ENCODE measurements at places on chromosomes 2 and 18.

DNA sequence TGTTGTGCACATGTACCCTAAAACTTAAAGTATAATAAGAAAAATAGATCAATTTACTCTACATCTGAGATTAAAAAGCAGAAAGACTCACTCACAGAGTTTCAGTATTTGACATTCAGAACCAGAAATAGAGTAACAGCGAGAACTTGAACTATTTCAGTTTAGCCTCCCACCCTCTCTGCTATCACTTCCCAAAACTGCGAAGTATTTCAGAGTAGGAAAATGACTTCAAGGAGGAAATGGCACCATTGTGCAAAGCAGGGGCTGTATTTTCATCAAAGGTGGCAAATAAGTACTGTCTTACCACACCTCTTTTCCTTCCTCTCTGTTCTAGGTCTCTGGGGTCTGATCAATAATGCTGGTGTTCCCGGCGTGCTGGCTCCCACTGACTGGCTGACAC is 13.6 kb downstream of the DHRS9 start:
- peak; percentile 27 for DNase-seq

DNA sequence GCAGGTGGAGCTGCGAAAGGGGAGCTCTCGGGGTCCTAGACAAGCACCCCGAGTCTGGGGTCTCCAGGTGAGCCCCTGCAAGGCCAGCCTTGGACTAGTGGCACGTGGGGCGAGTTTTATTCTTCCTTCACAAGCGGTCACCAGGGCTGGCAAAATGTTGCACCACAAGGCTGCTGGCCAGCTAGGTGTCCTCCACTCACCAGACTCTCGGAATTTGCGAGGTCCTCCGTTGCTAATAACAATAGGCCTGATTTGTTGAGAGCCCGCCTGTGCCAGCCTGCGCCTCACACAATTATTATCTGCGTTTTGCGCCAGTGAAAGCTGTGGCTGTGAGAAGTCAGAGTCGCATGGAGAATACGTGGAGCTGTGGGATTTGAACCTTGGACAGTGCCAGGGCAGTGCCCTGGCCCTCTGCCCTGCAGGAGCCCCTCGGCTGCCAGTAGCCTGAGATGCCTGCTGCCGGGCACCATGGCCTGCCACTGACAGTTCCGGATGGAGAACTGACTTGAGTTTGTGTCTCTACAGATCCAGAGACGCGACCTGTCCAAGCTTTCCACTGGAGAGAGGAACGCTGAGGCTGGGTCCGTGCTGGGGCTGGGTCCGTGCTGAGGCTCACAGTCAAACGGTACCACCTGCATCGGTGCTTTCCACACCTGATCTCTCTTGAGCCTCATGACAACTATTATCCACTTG is 77.6 kb upstream of the ODC1 start:
- DNase-seq = no peak

GRCh38 chr2:1480671-1481076 is 67.4 kb downstream of the TPO start:
- no peak for DNase-seq

- DNase-seq = no peak
These were observed 11.4 kb downstream of the ALPG start for GRCh38 chr2:232418056-232418455.

- DNase-seq = peak; percentile 21
These were observed 19.2 kb upstream of the NCKAP1 start for GRCh38 chr2:183057333-183057985.

DNA sequence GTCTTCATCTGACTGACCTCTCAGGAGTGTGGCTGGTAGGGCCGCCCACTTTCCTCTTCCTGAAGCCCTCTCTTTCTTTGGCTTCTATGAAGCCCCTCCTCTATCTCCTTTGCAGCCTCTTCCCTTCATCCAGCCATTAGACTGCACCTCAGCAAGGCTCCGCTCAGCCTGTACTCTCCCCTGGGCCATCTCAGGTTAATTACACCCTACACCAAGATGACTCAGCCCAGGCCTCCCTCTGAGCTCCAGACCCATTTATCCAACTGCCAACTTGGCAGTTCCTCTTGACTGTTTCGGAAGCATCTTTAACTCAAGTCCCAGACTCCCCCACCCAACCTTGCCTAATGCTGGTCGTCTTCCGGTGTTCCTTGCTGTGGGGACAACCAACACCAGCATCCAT is 5.8 kb upstream of the WNT6 start:
- DNase-seq = no peak

DNA sequence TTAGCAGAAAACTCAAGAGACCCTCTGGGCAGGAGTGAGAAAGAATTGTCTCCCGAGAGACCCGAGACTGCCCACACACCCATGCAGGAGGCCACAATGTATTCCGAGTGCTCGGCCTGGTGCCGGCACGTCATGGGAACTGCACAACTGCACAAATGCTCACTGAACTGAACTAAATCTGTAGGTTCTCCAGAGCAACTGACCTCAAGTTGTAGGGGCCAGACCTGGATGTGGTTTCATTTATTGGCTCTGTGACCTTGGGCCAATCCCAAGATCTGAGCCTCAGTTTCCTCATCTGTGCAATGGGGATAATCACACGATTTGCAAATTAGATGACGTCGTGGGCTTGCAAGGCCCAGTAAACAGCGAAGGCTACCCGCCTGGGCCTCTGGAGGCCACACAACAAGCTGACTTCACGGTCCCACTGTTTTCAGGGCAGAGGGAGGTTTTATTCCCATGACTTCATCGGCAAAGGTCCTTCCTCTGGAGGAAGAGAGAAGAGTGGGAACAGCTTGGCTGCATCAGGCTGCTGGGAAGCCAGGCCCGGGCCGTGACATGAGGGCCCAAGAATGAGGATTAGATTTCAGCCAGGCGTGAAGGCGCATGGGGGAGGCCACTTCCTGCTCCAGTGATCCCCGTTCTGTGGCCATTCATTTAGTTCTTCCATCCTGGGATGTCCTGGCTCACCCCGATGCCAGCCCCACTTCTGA is 3.6 kb upstream of the ERFE start:
- DNase-seq = no peak

DNA sequence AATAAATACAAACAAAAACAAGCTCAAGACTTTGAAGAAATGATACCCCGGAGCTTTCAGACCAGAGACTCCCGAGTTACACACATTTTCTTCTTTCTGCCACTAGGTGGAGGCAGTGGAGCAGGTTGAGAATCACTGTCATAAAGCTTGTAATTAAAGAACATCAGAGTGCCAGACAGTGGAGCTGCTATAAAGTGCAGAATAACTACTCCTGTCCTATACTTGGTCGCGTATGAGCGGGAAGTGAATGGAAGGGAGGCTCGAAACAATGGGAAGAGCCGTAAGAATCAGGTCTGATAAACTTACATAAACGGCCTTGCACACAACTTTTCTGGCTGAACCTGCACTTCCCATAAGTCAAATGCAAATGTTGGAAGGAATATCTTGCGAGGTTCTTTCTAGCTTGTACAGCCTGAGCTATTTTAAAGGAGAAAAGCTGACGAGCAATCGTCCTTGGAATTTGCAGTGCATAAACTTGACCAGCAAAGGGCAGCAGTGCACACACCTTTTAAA is 189.0 kb downstream of the RPIA start:
- peak; percentile 87 for DNase-seq

- DNase-seq = no peak
These were observed 14.9 kb downstream of the ROCK1 start for GRCh38 chr18:21096760-21097159.

GRCh38 chr18:60134806-60135205 is 235.0 kb downstream of the PMAIP1 start:
- no peak for DNase-seq

DNA sequence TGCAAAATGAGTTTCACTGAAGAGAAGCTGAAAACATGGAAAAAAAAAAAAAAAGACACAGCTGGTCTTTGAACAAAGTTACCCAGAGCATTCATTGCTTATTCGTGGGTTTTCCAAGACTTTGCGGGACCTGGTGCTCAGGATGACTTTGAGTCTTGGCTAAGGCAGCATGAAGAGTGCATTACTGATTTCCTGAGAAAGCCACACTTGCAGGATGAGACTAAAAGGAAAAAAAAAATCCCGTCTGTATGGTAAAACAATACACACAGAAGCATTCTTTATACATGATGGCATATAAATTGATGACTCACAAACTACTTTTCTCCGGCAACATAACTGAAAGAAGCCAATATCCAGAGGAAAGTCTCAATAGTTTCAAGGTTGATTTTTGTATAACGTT is 195.4 kb downstream of the SPP2 start:
- no peak for DNase-seq

GRCh38 chr2:133658020-133658903 is 90.0 kb upstream of the NCKAP5 start:
- DNase-seq = no peak

- no peak for DNase-seq
These were observed 95.5 kb upstream of the STK17B start for GRCh38 chr2:196266855-196267254.

DNA sequence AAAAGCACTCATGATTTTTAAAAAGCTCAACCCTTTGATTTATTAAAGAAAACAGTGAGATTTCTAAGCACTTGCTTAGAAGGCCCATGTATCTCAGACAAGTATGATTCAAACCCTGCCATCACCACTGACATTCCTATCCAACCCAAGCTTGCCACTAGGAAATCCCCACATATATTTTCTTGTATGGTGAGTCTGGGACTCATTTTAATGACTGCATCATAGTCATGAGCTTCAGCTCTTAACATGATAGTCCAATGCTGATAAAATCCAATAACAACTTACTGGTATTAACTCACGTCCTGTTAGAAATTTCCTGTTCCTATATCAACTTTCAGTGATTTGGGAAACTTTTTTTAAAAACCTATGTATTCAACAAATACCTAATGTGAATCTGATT is 39.4 kb upstream of the NCKAP5 start:
- no peak for DNase-seq

All from Ammon's horn (tissue), 1 donor.